ENCODE measurements at places on chromosomes 1 and 21. TPM values are rescaled to one million over a fixed set of nuclear protein-coding genes. Genes with fewer than 3 reads are reported as not detected.

GRCh38 chr21:16709866-16710550 is 802.8 kb upstream of the CXADR start:
- peak; percentile 46 for DNase-seq

- no peak for DNase-seq
Measured at GRCh38 chr1:147390185-147390542, 147.7 kb downstream of the CHD1L start.

GRCh38 chr21:33817663-33818451 is 97.7 kb downstream of the ATP5PO start:
- DNase-seq: no peak

DNA sequence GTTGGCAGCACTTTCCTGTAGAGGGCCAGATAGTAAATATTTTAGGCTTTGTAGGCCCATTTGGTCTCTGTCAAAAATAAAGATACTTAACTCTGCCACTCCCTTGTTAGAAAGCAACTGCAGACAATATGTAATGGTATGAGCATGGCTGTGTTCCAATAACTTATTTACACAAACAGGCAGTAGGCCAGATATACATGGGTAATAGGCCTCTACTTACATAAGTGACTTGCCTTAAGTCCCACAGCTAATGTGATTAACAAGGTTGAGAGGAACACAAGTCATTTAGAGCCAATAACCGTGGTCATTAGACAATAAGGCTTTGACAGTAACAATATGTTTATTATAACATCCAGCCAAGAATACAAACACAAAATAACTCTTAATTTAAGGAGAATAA is 17.4 kb downstream of the CCT8 start:
- DNase-seq: no peak

GRCh38 chr1:155645034-155645598 is 35.1 kb downstream of the MSTO1 start:
- no peak for DNase-seq

- DNase-seq: no peak
Measured at GRCh38 chr21:40146216-40146837, 279.1 kb downstream of the PCP4 start.

GRCh38 chr21:34126691-34127090 is 53.3 kb downstream of the MRPS6 start:
- no peak for DNase-seq

TSPAN2 gene
- polyA plus RNA-seq: 5.4 TPM

S100A7A gene
- not detected for polyA plus RNA-seq

FCER1G gene
- 0.38 TPM for polyA plus RNA-seq

TMEM200B gene
- 16.3 TPM for polyA plus RNA-seq

ADAMTS4 gene
- polyA plus RNA-seq: 0.99 TPM

LENEP gene
- polyA plus RNA-seq: not detected

Measured in BJ (cell line).